MCF 10A (cell line): ENCODE measurements at places on chromosomes 13 and 19. TPM values are rescaled to one million over a fixed set of nuclear protein-coding genes. Genes with fewer than 3 reads are reported as not detected.

DNA sequence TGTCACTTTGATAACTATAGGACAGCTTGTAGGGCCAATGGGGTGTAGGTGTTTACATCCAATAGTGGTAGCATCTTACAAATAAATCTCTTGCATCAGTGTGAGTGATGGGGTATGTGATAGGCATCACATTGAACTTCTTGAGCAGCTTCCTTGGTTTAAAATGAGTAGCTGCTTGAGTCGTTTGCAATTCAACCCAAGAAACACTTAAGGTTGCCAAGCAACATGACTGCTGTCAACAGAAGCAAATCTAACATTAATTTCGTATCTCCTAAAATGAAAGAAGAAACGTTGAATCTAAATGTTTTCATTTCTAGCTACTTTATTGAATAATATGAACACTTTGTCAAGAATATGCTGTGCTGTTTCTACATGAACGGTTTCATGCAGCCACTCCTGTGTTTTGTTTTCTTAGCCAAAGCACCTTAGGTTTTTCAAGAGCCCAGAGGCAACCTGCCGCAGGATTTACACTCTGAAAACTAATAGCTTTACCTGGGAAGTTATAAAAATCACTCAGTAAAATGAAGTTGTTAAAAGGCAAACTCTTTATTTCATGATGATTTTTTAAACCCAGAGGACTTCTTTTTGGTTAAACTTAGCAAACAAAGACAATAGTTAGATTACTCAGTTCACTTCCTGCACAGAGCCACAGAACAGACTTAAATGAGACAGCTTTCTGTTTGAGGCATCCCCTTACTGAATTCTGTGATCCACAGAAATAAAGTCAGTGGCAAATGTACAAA, 305.2 kb downstream of the MTUS2 start:
- DNase-seq = no peak
- H3K27ac ChIP-seq = no peak overlapping the region

DNA sequence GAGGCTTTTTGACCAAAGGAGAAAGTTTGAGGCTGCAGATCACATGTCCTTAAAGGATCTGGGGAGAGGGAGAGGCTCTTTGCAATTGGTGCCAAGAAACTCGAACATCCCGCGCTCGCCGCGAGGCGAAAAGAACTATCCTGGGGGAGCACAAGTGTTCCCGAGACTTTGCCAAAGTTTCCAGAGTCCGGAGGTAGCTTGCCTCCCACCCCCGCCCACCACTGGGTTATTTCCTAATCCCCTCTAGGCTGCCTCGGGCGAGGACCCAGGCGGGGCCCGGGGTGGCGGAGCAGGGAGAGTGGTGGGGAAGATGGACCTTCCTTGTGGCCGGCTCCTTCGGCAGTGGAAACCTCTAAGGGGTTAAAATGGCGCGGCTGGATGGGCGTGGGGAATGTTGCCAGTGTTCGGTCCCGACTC, 114.5 kb downstream of the KCNRG start:
- H3K27ac ChIP-seq = no peak overlapping the region
- no peaks in the 10 kb centered on the region for H3K27me3 ChIP-seq
- no peak for DNase-seq
- H3K4me1 ChIP-seq = peaks cover 6% of the 10 kb centered on the region
- peak overlapping the region; percentile 70 for H3K4me3 ChIP-seq

DNA sequence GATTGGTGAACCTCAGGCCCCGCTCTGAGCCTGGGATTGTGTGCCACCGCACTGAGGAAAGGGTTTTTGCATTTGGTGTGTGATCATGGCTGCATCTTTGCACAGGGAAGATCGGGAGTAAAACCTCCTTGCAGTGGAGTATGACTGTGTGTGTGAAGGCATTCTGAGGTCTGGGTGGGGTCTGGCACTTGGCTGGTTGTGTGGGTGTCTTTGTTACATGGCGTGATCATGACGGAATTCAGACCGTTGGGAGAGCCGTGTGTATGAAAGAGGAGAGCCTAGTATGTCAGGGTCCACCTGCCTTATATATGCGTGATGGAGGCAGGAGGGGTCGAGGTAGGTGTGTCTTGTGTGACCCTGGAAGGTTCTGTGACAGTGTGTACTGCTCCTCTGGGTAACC, 740 bp upstream of the BEST2 start:
- H3K36me3 ChIP-seq = peaks cover 23% of the 10 kb centered on the region
- peak overlapping the region; percentile 76 for H3K27ac ChIP-seq
- no peak for DNase-seq

GRCh38 chr13:97417698-97418097, 16.3 kb upstream of the RAP2A start:
- H3K4me1 ChIP-seq = no peaks in the 10 kb centered on the region
- H3K27ac ChIP-seq = no peak overlapping the region
- DNase-seq = no peak
- H3K27me3 ChIP-seq = no peaks in the 10 kb centered on the region
- no peak overlapping the region for H3K4me3 ChIP-seq

- no peak for DNase-seq
- H3K4me3 ChIP-seq = no peak overlapping the region
- peaks cover 6% of the 10 kb centered on the region for H3K4me1 ChIP-seq
- peaks cover 18% of the 10 kb centered on the region for H3K36me3 ChIP-seq
- H3K27me3 ChIP-seq = no peaks in the 10 kb centered on the region
Measured at GRCh38 chr19:3111586-3112247, 17.6 kb downstream of the GNA11 start.

DNA sequence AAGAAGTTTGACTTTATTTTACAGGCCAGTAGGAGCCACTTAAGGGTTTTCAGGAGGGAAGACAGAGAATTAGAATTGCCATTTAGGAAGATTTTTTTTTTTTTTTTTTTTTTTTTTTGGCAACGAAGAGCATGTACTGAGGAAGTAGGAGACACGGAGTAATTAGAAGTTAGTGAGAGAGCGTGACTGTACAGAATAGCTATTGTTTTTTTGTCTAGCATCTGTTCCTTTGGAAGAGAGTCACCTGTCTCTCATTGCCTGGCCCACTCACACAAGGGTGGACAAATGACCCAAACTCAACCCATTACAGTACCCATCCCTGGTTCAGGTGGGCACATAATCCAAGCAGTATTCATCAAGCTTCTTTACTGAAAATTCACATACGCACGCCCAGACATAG, 166.7 kb downstream of the LACC1 start:
- H3K27ac ChIP-seq = no peak overlapping the region
- no peak for DNase-seq
- H3K4me3 ChIP-seq = no peak overlapping the region
- peaks cover 26% of the 10 kb centered on the region for H3K27me3 ChIP-seq
- no peaks in the 10 kb centered on the region for H3K36me3 ChIP-seq

- no peak for DNase-seq
- H3K36me3 ChIP-seq = no peaks in the 10 kb centered on the region
- H3K4me3 ChIP-seq = no peak overlapping the region
- H3K27me3 ChIP-seq = no peaks in the 10 kb centered on the region
- peaks cover 5% of the 10 kb centered on the region for H3K4me1 ChIP-seq
Measured at GRCh38 chr19:51789061-51789795, 5.7 kb upstream of the FPR3 start.

GRCh38 chr13:99729745-99730144, 228.5 kb downstream of the TM9SF2 start:
- H3K4me1 ChIP-seq = no peaks in the 10 kb centered on the region
- DNase-seq = no peak
- H3K4me3 ChIP-seq = no peak overlapping the region
- H3K27ac ChIP-seq = no peak overlapping the region

DNA sequence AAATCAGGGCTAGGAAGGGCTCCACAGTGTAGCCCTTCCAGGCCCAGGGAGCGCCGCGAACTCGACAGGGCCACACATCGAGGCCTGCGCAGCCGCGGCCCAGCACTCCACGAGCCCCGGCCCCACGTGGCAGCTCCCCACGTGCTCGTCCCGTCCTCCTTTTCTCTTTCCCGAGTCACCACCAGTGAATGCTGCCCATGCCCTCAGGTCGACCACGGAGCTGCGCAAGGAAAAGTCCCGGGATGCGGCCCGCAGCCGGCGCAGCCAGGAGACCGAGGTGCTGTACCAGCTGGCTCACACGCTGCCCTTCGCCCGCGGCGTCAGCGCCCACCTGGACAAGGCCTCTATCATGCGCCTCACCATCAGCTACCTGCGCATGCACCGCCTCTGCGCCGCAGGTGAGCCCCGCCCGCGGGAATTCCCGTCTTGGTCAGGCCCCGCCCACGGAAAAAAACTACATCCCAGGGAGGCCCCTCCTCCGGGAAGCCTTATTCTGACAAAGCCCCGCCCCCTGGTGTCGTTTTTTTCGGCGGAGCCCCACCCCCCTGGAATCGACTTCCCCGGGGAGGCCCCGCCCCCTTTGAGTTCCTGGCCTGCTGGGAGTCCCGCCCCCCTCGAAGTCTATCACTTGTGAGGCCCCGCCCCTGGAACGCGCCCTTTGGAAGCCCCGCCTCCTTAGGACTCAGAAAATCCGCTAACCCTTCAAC, 7.0 kb downstream of the HIF3A start:
- peak overlapping the region; percentile 40 for H3K27ac ChIP-seq
- no peak overlapping the region for H3K4me3 ChIP-seq
- peaks cover 7% of the 10 kb centered on the region for H3K36me3 ChIP-seq
- peaks cover 24% of the 10 kb centered on the region for H3K4me1 ChIP-seq

ZSCAN4 gene
- total RNA-seq = not detected in 2 replicates

ICAM5 gene
- total RNA-seq = 4.7 and 7.7 TPM in 2 replicates

GPC6 gene
- 8.4 and 9.7 TPM in 2 replicates for total RNA-seq
